NCI-H1417 treated with DMSO at 0.1 percent for 48 hours (cell line): ENCODE measurements at places on chromosomes 3 and 15.

DNA sequence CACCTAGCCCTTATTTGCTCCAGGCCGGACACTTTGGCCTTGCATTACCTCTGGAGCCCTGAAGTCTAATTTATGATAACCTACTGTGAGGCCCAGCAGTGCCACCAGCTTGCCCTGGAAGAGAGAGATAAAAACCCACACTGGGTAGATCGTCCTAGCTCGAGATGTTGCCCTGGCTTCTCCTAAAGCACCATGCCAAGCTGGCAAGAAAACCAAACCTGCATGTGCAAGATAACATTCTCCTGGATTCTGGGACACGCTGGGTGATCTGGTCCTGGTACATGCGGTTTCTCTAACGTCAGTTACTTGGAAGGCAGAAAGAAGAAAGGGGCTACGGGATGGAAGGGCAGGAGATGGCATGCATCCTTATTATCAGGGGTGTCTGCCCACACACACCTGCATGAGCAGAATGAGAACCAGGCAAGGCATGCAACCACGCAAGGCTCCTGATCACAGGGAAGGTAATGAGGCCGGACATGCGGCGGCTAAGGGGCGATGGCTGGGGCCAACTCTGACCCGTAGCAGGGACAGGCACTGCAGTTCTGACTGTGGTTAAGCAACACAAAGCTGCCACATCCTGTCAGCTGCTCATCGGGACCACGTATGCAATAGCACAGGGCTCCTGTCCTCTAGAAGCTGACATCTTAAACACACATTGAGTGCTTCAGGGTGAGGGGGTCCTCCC, 73.0 kb downstream of the OXNAD1 start:
- DNase-seq = no peak

- DNase-seq = no peak
These were observed 2.2 kb upstream of the CCR5 start for GRCh38 chr3:46368569-46368968.

DNA sequence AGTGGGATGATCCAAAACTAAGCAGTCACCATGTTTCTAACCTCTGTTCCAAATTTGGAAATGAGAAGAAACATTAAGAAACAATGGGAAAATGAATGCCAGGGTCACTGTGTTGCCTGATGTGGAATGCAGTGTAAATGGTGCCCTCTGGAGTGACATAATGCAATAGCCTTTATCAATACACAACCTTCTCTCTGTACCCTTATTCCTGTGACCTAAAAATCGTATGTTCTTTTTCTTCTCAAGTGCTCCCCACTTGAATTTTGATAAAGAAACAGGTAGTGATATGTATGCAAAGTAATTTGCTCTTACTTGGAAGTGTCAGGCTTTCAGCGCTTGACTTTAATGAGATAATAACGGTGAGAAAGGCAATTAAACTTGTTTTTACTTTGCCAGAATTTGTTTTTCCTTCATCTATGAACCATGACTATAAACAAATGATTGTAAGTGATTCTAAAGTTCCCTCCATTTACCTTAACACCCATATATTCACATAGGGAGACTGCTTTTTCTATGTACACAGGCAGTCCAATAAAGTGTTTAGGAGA, 145.8 kb upstream of the THRB start:
- DNase-seq = no peak

DNA sequence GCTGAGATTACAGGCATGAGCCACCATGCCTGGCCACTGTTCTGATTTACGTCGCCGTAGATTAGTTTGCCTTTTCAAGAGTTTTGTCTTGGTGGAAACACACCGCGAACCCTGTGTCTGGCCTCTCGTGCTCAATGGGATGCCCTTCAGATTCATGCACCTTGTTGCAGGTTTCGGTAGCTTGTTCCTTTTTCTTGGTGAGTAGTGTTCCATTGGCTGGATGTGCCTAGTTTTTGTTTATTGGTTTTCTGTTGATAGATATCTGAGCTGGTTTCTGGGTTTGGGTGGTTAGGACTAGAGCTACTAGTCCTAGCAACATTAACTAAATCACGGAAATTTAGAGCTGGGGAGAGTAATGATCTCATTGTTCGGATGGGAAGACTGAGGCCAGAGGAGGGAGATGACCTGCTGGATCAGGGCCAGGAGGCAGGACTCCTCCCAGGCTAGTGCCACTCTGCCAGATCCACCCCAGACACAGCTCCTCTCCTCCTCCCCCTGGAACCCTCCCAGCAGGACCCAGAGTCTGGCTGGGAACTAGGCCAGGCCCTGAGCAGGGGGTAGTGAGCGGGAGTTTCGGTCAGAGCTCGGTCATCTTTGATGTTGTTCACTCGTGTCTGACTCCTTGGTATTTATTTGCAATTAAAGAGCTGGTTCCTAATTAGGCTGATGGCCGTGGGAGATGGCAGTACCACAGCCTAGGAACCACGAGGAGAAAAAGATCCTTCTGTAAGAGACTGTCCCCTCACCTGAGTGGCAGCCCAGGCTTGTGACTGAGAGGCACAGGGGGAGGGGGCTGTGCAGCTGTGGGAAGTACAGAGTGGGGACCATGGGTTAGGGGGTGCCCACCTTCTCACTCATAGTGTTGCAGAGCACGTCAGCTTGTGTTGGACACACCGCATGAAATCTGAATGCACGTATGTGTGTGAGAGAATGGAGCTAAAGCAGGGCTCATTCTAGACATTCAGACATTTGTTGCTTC, 73.4 kb downstream of the SMAD6 start:
- no peak for DNase-seq

DNA sequence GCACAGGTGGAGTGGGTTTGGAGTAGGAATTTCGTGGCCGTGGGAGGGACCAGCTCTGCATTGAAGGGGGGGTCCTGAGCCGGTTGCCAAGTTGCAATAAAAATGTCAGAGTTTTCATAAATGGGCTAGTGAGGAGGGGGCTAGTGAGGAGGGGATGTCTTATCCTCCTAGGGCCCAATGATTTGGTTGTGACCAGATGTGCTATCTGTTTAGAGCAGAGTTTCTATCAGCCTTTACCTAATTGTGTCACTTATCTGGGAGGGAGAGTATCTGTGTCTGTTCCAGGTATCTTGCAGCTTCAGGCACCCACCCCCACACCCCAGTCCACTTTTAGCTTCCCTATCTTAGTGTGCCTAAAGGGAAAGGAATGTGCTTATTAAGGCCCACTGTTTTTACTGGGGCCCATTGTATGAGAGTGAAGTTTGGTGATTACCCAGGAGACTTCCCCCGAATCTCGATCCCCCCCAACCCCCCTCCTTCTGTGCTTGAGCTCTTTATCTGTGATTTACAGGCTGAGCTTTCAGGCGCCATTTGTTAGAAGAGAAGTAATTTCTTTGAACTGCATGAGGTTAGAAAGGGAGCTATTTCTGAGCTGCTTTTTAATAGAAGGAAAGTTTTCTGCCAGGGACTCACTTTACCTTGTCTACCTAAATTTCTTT, 42.6 kb downstream of the PPCDC start:
- DNase-seq = no peak

DNA sequence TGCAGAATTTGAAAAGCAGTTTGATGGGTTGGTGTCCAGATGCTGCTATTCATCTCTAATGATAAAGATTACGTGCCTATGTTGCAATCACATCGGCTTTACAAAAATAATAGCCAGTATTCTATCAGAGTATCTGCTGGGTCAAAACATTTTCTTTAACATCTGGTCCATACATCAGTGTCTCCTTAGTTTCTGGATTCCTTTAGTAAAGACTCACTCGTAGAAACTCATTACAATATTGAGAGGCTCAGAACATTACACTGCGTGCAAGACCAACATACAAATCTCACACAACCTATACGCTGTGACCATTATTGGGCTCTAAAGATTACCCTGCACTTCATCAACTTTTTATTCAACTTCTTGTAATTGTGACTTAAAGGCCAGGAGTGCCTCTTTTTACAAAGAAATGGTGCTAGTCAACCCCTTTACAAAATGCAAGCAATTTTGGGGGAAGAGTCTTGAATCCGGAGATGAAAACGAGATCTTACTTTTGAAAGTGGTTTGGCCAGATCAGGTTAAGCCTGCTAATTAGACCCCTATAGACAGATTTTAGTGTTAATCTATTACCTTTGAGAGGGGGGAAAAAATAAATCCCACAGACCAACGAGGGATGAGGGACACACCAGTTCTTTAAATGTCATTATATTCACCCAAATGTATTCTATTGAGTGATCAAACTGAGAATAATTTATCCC, 2.9 kb downstream of the TRA2B start:
- DNase-seq = no peak

DNA sequence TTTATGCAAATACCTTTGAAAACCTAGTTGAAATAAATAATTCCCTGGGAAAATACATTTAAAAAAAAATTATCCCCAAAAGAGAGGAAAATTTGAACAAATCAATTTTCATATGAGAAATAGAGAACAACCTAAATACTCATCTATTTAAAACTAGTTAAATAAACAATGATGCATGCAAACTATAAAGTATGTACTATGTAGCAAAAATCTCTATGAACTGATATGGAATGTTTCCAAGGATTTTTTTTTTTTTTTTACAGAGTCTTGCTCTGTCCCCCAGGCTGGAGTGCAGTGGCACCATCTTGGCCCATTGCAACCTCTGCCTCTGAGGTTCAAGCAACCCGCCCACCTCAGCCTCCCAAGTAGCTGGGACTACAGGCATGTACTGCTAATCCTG, 27.2 kb upstream of the B3GALNT1 start:
- DNase-seq = no peak

GRCh38 chr3:123656274-123656673, 71.4 kb upstream of the HACD2 start:
- DNase-seq = no peak

- no peak for DNase-seq
These were observed 33.6 kb downstream of the INTS14 start for GRCh38 chr15:65577129-65577996.

DNA sequence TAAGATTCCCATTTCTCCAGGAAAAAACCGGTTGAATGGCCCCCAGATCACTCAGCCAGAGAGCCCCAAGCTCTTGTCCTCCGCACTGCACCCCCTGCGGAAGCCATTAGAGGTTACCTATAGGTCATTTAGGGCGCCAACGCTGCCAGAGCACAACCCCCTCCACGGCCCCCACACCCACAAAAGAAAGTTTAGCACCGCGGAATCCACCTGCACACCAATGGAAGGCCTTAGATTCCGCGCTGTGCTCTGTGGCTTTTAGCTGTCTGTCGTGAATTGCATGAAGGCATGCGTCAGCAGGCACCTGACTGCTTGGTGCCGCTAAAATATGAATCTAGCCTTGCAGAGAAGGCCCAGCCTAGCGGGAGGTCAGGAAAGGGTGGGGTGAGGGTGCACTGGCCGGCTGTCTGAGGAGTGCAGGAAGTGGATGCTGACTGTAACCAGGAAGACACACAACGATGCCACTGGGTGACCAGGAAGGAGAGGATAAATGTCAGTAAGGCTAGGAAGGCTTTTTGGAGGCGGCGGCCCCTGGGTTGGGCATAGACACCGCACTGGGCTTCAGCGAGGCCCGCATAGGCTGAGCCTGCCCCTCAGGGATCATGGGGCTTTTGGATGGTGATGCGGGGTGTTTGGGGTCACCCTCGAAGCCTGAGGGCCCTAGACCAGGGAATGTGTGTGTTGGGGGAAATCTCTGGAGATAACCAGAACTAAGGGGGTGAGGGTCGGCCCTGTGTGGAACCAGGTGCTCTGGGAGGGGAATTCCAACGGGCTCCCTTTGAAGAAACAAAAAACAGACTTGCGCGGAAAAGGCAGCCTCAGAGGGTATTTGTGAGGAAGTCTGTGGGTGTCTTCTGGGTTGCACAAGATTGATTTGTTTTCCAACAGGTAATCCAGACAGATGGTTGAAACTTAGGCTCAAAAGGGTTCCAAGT, 976 bp upstream of the NUP210 start:
- no peak for DNase-seq

GRCh38 chr15:40471808-40472150, 995 bp downstream of the CHST14 start:
- DNase-seq = no peak

DNA sequence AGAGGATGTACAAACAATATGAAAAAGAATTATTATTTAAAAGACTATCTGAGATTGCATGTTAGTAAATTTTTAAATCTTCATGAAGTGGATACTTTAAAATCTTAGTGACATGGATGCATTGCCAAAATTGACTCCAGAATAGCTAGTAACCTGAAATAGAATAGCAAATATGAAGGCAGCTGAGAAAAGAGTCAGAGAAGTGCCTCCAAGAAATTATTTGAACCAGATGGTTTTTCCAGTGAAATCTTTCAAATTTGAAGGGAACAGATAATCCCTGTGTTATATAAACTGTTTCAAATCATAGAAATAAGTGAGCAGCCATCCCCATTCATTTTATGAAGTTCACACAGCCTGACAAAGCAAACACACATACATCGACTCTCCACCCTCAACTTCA, 29.6 kb downstream of the FSIP1 start:
- DNase-seq = no peak
